ELR (cell line): ENCODE measurements at places on chromosomes 12 and 14.
A peak's percentile ranks its signal among the peaks of the same experiment; 100 is the strongest.

DNA sequence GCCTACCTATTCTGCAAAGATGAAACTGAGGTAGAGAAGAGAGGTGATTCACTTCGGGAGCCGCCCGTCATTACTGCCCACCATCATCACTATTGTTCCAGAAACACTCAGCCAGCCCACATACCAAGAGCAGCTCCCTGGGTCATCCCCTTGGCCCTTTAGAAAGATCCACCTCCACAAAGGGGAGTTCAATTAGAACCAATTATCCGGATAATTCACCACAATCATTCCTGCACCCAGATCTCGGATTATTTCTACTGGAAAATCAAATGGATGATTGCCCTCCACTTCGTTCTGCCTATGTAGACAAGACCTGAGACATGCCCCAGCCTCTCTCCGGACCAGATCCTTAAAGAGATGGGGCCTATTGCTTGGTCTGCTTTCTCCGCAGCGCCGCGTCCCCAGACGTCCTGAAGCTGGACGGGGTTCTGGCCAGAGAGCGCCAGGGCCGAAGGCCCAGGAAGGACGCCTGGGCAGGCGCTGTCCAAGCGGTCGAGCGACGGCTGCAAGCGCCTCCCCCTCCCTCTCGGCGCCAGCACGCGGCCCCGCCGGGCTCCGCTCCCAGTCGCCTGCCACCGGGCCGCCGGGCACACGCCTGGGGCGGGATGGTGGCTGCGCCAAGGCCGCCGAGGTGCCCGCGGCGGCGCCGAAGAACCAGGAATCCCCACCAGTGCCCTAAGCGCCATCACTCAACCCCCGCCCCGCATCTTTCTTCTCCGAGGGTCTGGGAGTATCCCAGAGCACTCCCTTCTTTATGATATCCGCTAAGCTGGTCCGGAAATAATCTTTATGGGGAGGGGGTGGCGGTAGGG lies 1.3 kb upstream of the ASCL1 start:
- DNase-seq = no peak

- DNase-seq = no peak
Measured at GRCh38 chr12:130778776-130779175, 60.3 kb downstream of the STX2 start.

DNA sequence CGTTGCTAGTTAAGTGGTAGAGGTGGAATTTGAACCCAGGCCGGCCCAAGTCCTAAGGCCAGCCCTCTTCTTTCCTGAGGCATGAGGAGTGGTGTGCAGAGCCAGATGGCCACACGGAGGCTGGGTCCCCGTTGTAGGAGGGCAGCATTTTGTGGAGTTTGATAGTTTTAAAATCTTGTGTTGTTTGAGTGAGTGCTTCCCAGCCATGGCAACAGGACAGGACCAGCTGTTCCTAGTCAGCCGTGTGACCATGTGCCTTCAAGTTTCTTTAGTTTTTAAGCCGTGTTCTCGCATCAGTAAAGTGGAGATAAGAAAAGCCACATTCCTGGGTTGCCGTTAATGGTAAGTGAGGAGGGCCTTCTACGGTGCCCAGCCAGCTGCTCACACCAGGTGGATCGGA lies 44.4 kb downstream of the UBE3B start:
- no peak for DNase-seq

DNA sequence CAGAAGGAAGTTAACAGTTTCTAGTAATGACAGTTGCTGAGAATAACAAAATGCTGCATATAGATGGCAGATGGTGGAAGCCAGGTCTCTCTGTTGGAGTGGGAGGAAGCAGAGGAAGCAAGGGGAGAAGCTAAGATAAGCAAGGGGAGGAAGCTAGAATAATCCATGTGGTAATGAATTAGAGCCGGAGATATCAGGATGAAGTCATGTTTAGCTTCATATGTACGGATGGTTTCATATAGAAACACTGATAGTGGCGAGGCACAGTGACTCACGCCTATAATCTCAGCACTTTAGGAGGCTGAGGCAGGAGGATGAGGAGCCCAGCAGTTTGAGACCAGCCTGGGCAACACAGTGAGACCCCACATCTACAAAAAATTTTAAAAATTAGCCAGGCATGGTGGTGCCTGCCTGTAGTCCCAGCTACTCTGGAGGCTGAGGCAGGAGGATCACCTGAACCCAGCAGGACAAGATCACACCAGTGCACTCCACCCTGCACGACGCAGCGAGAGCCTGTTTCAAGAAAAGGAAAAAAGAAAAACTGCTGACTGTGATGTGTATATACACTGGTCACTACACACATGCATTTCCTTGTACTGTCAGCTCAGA lies 49.2 kb downstream of the ANAPC7 start:
- DNase-seq = peak; percentile 27

GRCh38 chr12:107329569-107330324 lies 236.4 kb upstream of the CRY1 start:
- peak; percentile 66 for DNase-seq

DNA sequence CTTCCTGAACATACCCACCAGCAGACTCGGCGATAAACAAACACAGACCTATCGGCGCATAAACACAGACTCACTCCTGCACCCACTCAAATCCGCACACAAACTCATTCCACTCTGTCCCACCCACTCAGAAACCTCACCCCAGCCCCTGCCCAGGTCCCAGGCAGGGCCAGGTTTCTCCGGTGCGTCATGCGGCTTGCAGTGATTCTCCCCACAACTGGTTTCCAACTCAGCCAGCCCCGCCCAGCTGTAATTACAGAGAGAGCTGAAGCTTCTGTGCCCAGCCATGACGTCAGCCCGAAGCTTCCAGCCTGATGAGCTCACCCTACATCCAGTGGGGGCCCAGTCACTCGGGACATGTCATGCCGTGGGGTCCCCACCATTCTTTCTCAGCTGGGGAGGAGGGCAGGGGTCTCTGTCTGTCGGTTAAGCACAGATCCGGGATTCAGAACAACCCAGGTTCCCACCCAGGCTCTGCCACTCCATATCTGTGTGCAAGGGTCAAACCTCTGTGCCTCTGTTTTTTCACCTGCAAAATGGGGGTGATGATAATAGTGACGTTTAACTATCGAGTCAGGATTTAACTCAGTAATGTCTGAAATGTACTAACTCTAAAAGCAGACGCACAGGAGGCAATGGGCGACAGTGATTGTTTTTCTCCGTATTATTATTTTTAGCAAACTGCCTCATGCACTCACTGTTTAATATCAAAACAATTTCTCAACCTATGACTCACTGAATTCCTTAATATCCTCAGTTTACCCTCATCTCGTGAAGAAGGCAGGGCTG lies 2.3 kb upstream of the HSPB8 start:
- peak; percentile 63 for DNase-seq

GRCh38 chr12:125797421-125798175 lies 732.4 kb downstream of the AACS start:
- no peak for DNase-seq

- no peak for DNase-seq
Measured at GRCh38 chr14:91685600-91685999, 46.3 kb downstream of the CATSPERB start.

GRCh38 chr12:5173511-5174011 lies 129.9 kb downstream of the KCNA5 start:
- peak; percentile 63 for DNase-seq

GRCh38 chr12:49692851-49693250 lies 14.4 kb downstream of the FMNL3 start:
- DNase-seq = no peak

- no peak for DNase-seq
Measured at GRCh38 chr14:95964901-95965300, 74.3 kb upstream of the C14orf132 start.

DNA sequence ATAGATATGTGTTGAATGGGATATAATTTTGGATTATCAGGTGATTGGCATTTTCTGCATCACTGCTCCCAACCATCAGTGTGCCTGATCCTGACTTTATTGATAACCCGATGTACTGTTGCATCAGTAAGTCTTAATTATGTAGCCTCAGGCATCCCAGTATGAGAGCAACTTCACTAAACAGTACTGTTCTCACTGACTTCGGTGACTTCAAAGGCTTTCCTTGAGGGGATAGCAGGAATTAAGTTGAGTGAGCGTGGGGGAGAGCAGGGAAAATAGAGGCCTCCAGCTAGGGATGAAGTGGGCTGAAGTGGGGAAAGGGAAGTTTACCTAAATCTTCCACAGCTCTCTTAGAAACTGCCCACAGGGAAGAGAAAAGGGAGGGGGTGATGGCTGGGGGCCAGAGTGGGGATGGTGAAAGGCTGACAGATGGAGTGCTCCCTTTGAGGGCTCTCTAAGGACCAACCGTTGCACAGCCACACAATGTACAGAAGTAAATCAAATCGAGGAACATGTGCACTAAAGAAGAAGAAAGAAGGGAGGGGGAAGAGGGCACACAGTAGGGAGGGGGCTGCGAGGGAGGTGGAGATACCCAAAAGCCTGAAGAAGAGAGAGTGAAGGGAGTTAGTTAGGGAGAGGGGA lies 10.7 kb upstream of the NEUROD4 start:
- no peak for DNase-seq

GRCh38 chr14:61478971-61479473 lies 157.6 kb downstream of the PRKCH start:
- no peak for DNase-seq

DNA sequence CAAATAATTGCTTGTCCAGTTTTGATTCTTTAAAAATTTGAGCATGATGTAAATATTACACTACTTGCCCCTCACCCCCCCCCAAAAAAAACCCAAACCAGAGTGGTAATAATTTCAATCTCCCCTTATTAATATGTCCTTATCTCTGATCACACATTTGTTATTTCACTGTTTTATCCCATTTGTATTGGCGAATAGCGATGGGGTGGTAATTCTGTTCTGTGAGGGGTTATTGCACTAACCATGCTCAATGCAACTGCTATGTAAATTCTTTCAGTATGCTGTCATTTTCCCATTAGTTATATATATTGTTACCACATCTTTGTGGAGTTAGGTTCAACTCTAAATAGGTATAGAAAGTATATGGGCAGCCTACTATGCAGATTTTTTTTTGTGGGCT lies 1.1 kb downstream of the RIMKLB start:
- peak; percentile 66 for DNase-seq

GRCh38 chr14:20667957-20668356 lies 16.4 kb upstream of the RNASE4 start:
- no peak for DNase-seq

DNA sequence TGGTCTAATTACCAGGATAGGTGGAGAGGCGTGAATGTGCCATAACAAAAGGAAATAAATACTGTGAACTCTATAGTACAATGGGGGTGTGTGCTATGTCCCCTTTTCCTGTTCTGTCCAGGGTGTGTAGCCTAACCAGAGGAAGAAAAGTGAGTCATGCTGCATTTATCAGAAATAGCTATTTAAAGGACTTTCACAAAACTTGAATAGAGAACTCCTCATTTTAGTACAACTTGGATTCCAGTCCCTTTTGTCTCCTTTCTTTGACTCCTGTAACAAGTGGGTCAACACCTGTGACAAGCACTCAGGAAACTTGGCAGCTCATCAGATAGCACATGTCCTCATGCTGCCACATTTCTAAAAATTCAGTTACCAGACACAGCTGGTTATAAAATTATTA lies 123.4 kb downstream of the CCDC91 start:
- DNase-seq = peak; percentile 63

- no peak for DNase-seq
Measured at GRCh38 chr12:52056801-52057637, 5.8 kb downstream of the NR4A1 start.

GRCh38 chr12:89210277-89210676 lies 142.0 kb downstream of the DUSP6 start:
- no peak for DNase-seq

GRCh38 chr12:8709124-8709830 lies 11.5 kb downstream of the RIMKLB start:
- peak; percentile 5 for DNase-seq

DNA sequence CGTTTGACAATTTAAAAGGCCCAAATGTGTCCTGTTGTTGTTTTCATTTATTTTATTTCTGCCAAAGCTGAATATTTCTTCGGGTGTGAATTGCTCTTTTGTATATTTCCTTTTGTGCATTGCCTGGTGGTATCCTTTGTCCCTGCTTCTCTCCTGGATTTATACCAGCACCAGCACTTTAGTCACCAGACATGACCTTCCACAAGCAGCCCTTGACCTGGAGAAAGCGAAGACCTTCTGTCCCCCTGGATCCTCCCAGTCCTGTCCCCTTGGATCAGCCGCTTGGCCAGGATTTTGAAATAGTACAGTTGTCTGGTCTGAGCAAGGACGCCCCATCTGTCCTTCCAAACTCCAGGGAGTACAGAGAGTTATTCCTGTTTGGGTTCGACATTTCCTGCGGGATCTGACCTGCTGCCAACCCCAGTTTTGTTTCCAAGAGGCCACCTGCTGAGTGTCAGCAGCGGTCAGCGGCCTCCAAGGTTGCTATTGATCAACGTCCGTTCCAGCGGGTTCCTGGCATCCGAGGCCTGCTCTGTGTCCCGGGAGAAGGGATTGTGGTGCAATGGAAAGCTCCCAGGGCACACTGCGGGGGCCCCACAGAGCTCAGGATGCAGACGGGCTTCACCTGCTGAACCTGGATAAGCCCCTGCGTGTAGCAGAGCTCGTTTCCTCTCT lies 45.1 kb upstream of the CHGA start:
- no peak for DNase-seq

DNA sequence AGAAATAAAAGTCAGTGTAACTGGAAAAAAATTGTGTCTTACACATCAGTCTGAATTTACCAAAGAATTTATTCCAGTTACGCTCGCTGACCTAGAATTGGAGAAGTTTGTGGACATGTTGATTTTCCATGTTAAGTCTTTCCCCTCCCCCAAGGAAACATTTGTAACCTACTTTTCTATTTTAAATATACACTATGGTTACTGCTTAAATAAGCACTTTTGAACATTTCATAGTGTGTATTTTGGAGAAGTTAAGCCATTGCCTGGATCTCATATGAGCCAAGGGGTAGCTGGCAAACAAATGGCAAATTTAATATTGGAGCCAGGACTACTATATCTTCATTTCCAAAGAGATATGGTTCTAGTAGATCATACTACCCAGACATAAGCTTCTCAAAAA lies 42.9 kb upstream of the NT5DC3 start:
- no peak for DNase-seq

DNA sequence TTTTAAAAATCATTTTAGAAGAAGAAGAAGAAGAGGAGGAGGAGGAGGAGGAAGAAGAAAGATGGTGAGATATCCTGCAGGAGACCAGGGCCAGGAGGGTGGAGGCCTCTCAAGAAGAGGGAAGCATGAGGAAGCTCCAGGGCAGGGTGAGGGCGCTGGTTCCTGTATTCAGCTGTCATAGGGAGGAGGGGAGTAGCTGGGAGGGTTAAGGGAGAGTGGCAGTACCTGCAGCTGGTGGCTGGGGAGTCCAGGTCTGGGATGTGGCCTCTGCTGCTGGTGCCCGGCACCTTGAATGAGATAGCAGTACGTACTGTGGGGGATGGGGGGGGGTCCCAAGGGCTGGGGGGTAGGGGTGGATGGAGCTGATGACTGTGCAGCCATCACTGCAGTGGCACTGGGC lies 9.8 kb downstream of the RBP5 start:
- DNase-seq = no peak

- no peak for DNase-seq
Measured at GRCh38 chr14:69780092-69780491, 13.2 kb downstream of the SRSF5 start.

- peak; percentile 91 for DNase-seq
Measured at GRCh38 chr12:94560431-94561221, 89.7 kb downstream of the TMCC3 start.
